ENCODE measurements at places on chromosomes 12 and 14.

- no peak for DNase-seq
These were observed 20.1 kb upstream of the PLEKHD1 start for GRCh38 chr14:69464379-69464778.

GRCh38 chr14:94480809-94481208 is 4.8 kb upstream of the SERPINA9 start:
- no peak for DNase-seq

GRCh38 chr12:50120521-50120920 is 8.5 kb downstream of the COX14 start:
- DNase-seq = no peak

- no peak for DNase-seq
These were observed 8.7 kb downstream of the A2ML1 start for GRCh38 chr12:8831116-8831515.

DNA sequence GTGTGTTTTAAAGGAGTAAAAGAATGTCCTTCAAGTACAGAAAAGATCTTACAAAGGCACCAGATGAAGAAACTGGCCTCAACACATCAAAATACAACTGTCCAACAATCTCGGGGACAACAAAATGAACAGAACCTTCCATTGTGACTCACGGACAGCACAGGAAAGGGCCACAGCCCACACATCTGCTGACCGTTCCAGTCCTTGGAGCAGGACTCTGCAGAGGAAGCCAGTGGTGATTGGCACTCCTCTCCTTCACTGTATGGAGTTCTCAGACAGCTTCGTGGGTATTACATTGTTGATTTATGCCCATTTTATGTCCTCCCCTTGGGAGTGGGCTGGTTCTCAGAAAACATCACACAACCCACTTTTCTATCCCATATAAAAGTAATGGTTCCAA is 32.5 kb upstream of the TC2N start:
- no peak for DNase-seq

DNA sequence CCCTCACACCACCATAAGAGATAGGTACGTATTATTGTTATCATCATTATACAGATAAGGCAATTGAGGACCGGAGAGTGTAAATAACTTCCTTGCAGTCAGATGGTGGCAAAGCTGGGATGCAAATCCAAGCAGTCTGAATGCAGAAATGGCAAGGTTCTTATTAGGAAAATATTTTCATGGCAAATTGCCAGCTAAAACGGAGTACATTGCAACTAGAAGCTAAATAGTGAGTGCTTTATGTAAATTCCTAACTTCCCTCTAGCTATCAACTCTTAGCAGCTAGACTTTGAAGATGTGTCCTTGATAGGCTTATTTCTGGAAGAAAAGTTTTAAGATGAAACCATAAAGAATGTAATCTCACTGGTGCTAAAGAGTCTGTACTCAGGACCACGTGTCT is 323.9 kb upstream of the DIO2 start:
- DNase-seq = no peak

- DNase-seq = no peak
These were observed 49.2 kb downstream of the ARF6 start for GRCh38 chr14:49942090-49942489.

DNA sequence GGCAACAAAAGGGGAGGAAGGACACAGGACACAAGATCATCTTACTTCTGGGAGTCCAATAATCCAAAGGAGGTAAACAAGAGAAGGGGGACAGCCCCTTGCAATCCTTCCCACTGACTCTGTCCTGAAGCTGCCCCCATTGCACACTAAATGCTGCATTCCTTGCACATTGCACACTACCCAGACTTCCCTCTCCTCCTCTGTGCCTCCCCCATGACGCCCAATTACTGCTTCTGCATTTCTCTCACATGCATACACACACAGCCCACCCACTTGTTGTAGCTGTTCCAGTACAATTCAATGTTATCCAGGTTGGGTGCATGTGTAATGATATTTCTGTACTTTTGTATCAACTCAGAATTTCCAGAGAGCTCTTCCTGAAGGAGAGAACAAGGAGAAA is 5.5 kb downstream of the NDRG2 start:
- no peak for DNase-seq

DNA sequence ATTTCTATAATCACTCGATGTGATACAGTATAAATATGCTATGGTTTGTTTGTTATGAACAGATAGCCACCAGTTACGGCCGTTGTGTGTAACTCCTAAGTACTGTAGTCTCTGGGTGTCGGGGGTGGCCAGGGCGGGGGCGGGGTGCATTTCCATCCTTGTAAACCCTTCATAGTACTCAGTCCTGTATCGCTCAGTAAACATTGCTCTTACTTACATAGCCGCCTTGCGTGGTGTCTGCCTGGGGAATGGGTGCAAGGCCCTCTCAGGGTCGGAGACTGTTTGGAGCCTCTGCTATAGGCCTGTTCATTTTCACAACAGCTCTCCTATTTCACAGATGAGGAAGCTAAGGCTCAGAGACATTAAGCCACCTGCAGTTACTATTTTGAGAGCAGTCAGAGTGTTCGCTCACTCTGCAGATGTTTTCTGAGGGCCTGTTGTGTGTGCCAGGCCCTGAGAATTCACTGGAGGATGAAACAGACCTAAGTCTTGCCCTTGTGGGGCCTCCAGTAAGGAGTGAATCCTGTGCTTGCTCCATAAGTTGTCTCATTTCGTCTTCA is 42.5 kb downstream of the JDP2 start:
- no peak for DNase-seq

- no peak for DNase-seq
These were observed 1.9 kb upstream of the ATP5MC2 start for GRCh38 chr12:53677800-53678148.

- DNase-seq = no peak
These were observed 85.1 kb upstream of the C14orf180 start for GRCh38 chr14:104494483-104494882.

GRCh38 chr14:41302776-41303175 is 303.9 kb upstream of the LRFN5 start:
- no peak for DNase-seq

- no peak for DNase-seq
These were observed 3.5 kb downstream of the KLRD1 start for GRCh38 chr12:10310926-10311720.

DNA sequence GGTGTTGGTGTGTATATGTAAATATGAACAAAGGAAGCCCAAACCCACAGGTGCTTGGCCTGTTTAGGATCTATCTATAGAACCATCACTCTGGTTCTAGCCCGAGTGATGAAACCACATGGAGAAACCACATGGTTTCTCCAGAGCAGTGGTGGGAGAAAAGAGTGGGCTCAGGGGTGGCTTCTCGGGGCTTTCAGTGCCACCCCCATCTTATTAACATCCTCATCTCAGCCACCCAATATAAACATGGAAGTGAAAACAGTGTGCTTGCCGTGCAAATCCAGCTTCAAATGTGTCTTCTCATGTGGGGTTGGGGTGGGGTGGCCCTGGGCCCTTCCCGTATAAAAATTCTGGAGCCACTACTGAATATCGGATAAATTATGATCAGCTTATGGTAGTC is 109.0 kb downstream of the STAB2 start:
- no peak for DNase-seq

GRCh38 chr14:103898711-103899110 is 29.5 kb upstream of the TDRD9 start:
- no peak for DNase-seq

DNA sequence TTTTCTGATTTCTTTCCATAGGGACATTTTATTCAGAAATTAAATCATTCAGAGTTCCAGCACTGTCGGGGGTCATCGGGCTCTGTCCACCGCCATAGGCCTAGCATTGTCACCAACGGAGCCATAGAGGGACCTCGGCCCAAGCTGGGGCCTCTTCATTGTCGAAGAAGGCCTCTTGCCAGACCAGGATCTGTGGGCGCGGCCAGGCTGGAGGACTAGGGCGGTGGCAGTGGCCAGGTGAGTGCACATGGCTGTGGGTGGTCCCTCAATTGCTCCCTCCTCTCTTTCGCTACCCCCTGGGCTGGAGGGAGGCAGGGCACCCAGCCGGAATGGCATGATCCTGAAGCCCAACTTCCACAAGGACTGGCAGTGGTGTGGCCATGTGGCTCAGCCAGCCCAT is 10.6 kb upstream of the SPSB2 start:
- DNase-seq = no peak

DNA sequence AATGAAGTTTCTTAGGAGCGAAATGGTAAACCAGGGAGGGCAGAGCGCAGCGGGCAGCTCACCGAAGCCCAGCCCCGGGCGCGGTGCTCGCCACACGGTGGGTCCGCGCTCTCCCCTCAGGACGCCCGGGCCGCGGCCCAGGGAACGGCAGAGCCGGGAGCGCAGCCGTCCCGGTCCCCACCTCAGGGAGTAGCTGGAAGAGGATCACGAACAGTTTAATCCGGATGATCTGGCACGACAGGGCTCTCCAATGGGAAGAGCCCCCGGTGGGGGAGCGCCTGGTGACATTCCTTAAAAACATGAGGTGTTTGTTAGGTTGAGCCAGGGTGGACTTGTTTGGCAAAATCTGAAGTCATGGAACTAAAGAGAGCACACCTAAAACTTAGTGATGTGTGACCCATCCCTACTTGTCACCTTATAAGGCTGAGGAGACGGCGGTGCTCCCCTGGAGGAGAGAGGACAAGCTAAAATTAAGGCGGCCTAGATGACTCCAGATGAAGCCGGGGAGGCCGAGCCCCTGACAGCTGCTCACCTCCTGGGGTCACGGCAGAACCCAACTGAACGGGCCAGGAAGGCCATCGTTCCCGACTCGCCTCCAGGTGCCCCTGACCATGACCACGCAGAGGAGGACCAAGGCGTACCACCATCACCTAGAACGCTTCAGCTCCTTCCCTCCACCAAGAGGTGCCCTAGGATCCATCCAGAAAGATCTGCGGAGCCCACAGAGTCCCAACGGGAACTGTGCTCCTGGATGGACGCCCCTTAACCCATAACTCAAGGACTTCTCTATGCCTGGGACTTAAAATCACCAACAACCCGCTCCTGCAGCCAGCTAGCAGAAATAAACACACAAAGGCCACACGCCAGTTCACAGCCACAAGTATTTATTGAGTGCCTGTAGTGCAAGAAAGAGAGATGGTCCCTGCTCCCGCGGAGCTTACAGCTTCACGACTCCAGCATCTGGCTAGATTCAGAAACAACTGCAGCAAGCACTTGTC is 866 bp upstream of the PITPNM2 start:
- no peak for DNase-seq

DNA sequence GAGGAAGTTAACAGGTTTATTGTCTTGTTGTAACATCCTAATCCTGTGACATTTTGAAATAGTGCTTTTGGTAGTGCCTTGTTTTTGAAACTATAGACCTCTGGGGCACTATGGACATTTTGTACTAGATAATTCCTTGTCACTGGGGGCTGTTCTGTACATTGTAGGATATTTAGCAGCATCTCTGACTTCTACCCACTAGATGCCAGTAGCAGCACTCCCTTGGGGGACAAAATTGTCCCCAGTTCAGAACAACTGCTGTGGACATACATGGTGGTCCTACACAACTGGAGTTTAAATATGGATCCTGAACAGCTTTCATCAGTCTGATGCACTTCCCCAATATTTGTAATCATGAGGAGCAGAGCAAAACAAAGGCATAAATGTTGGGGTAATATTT is 264.7 kb downstream of the RAD51B start:
- no peak for DNase-seq

DNA sequence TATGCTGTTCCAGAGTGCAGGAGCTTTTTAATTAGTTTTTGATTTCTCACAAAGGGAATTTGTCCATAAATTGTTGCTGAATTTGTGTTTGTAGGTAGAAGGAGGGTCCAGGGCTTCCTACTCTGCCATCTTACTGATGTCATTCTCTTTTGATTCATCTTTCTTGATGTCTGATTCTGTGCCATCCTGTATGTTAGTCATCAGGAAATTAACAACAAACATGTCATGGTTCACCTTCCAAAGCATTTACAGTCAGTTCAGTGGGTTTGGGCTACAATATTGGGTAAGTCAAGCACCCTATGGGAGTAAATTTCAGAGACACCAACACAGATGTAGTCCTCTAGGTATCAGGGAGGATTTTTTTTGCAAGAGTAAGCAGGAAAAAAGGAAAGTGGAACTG is 135.2 kb upstream of the SLC38A2 start:
- no peak for DNase-seq

DNA sequence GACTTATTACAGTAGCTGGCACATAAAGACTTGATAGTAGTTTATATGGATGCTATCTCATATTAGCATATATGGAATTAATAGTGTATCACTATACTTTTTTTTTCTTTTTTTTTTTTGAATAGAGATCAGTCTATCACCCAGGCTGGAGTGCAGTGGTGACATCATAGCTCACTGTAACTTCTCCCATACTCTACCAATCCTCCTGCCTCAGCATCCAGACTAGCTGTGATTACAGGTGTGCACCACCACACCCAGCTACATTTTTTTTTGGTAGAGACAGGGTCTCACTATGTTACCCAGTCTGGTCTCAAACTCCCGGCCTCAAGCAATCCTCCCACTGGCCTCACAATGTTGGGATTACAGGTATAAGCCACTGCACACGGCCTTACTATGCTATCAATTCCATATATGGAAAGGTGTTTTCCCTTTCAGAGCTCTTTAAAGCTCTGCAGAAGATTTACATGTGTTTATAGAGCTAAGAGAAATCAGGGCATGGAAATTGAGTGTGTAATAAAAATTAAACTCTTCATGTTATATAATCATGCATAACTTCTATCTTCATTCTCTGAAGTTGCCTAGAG is 1.8 kb upstream of the TBK1 start:
- DNase-seq = no peak

DNA sequence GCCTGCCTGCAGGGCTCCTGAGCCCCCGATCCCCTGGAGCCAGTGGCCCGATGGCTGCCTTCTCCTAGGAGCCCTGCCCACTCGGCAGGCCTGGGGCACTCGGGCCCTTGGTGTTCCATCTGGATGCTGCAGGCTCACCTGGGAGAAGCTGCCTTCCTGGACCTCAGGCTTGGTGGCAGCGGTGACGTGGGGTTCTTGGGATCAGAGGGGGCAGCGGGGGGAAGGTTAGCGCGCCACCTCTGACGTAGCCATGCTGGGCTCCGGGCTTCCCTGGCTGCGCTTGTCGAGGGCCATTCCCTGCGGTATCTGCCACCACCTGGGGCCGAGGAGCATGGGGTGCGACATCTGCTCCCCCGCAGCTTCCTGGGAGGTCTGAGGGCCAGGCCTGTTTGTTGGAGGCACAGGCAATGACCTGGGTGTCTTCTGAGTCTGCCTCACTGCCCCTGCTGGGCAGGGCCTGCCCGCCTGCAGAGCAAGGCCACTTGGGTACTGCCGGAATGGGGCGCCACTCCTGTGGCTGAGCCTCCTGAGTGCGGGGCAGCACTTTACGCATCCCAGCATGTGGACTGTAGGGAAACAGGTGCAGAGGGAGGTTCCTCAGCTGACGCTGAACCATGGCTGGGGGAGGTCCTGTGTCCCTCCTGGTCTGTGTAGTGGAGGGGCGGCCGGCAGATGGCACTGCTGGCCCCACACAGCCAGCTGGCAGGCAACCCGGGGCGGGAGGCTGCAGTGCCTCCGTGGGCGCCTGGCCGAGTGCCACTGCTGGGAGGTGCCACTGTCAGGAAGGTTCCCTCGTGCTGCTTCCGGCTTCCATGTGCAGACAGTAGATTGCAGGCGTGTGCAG is 20.3 kb downstream of the MTA1 start:
- DNase-seq = no peak
